ENCODE measurements at places on chromosomes 5 and 9.

- DNase-seq: peak; percentile 12
Measured at GRCh38 chr9:136255166-136255538, 9.5 kb upstream of the QSOX2 start.

DNA sequence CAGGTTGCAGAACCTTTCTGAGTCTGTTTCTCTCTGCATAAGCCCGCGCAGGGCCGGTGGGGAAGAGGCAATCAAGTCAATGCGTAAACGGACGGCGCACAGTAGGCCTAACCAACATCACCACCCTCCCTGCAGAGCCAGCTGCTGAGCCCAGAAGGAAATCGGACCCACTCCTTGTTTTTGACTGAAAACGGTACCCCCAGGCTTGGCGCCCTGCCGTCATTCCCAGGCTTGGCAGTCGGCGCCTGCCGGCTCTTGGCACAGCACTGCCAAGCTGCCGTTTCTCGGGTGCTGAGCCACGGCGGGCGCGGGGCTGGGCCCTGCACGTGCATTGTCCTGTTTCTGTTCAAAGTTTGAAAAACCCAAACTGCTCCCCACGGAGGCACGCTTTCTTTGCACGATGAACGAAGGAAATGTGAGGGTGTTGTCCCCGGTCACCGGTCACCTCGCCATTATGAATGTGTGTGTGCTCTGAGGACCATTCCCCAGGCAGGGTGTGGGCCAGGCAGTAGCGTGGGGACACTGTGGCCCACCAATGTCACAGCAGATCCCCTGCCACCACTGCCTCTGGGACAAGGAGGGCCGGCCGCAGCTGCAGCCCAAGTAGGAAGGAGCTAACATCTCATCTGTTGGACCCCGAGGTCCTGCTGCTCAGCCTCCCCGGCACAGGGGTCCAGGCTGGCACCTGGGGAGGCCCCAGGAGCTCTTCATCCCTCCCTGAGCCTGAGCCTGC, 20.1 kb downstream of the FIBCD1 start:
- no peak for DNase-seq

DNA sequence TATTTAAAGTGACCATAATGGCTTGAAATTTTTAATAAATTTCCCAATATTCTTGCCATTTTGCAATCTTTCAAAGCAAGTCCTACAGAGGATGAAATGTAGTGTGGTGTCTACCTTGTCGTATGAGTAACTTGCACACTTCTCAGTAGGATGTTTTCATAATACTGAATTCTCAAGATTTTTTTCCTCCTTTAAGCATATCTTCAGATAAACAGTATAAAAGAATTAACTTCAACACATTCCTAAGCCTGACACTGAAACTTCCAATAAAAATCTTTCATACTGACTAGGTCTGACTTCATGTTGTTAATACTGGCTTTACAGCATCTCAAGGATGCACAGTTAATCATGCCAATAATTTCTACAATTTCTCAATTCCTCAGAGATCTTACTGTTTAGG, 62.0 kb downstream of the DROSHA start:
- no peak for DNase-seq

GRCh38 chr5:157449011-157449723, 10.8 kb upstream of the NIPAL4 start:
- DNase-seq: no peak

DNA sequence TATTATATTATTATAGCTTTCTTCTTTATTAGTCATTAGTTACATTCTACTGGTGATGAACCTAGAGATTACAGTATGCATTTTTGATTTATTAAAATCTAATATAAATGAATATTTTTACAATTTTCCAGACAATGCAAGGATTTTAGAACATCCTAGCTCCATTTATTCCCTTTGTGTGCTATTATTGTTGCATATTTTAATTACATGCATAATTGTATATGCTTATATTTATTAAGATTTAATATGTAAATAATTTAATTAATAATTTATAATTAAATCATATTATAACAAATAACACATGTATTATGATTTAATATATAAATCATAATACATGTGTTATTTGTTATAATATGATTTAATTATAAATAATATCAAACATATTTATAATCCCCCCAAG, 23.4 kb upstream of the MACROH2A1 start:
- DNase-seq: no peak

GRCh38 chr5:27474395-27474794, 436.0 kb upstream of the CDH9 start:
- DNase-seq: no peak

DNA sequence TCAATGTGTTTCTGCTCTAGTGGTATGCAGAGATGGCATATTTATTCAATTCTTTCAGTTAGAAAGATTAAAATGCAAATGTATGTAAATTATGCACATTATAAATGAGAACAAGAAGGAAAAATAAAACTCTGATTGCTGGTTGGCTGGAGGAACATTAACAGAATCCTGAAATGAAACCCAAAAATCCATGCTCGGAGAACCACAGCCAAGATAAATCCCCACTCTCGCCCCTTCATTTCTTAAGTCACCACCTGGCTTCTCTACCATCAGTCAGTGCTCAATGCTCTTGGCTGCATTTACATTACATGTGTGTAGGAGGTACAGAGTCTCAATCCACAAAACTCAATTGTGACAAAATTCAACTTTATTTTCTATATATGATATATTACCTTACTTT, 184.9 kb downstream of the TRIM36 start:
- DNase-seq: no peak

- peak; percentile 46 for DNase-seq
Measured at GRCh38 chr5:41508186-41508585, 2.2 kb downstream of the PLCXD3 start.

DNA sequence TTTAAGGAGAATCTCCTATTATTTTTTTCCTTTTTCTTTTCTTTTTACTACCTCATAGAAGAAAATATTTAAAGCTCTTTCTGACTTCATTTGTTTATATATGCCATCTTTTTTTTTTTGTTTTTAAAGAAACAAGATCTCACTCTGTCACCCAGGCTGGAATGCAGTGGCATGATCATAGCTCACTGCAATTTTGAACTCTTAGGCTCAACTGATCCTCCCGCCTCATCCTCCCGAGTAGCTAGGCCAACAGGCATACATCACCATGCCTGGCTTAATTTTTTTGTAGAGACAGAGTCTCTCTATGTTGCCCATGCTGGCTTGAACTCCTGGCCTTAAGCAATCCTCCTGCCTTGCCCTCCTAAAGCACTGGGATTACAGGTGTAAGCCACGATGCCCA, 59.5 kb downstream of the LNPEP start:
- DNase-seq: no peak

DNA sequence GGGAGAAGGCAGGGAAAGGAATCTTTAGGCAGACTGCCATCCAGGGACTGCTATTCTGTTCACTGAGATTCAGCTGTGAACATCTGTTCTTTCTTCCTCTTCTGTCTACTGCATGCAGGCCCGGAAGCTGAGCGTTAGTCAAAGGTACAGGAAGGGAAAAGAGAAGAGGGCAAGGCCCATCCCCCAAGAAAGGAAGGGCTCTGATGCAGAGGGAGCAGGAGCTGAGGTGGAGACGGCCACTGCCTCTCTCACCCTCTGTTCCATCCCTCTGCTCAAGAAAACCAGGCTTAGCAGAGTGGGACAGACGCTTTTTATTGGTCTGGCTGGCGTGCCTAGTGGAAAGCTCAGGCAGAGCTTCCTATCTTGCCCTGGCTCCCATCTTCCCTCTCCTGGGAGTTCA, 57.6 kb downstream of the PFDN1 start:
- DNase-seq: no peak

DNA sequence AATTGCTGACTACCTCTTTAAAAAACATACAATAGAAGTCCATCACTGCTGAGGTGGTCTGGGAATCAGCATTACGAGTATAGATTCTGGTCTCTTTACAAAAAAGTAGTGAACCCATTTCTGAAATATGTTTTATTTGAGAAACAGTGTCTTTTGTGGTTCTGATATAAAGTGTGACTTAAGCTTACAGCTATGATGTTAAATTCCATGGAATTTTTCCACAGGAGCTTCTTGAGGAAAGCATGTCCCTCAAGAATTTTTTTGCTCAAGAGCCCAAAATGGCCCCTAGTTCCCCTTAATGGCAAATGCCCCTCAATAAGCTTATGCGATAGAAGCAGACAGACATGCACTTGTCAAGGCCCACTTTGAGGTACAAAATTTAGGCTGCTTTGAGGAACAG, 265.7 kb downstream of the FAM170A start:
- no peak for DNase-seq

- no peak for DNase-seq
Measured at GRCh38 chr5:490116-491106, 33.8 kb downstream of the SLC9A3 start.

DNA sequence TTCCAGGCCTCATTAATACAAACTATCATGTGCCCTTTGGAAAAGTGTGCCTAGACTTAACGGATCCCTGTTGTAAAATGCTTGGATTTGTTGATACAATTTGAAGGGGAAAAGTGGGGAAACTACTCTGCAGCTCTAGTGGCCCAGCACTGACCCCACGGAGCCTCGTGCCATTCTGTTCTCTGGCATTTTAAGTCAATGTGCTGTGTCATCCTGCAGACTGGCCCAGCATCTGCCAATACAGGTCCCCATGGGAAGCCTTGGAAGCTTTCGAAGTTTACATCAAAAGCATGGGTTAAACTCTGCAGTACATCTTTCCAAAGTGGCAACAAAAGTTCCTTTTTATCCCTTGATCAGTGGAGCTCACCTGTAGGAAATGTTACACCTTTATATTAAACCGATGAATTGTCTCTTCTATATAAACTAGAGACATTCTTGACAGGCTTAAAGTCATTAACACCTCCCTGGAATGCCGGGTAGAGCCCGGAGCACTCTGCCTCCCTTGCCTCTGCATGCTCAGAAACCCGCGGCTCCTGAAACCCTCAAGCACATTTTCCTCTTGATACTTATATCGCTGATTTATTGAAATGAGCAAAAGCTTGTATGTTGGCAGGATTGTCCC, 596.0 kb upstream of the ADAMTS16 start:
- no peak for DNase-seq

DNA sequence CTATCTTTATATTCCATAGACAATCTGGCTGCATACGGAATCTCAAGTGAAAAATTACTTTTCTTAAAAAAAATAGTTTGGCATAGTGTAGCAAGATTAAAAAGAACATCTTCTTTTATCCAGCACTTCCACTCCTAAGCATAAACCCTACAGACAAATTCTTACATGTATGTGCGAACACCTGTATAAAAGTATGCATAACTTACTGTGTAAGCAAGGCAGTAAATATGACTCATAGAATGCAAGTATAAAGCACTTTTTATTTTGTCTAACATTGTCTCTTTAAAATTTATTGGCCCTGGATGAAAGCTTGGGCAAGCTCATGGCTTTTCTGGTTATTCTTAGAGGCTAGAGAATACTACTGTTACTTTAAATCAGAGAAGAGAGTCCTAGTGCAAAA, 86.4 kb downstream of the MSX2 start:
- DNase-seq: no peak

DNA sequence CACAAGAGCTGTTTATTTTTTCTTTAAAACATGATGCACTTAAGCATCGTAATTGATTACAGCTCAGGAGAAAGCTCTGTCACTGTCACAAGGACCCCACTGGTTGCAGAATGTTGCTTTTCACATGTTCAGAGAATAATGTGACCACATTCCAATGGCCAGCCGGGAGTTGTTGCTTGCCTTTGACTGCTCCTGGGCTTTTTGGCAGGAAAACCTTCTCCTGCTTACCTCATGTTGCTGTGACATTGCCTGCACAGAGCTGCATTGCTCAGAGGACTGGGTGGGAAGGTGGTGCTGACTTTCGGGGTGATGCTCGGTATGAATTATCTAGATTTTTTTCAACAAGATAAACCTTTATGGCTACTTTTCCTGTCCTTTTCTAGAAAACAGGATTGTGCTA, 88.2 kb downstream of the PALM2AKAP2 start:
- DNase-seq: no peak

All from OCI-M1 (cell line).